ENCODE measurements at places on chromosomes 1 and 21.

- DNase-seq = no peak
Observed at GRCh38 chr21:15278279-15278678, 213.5 kb upstream of the NRIP1 start.

DNA sequence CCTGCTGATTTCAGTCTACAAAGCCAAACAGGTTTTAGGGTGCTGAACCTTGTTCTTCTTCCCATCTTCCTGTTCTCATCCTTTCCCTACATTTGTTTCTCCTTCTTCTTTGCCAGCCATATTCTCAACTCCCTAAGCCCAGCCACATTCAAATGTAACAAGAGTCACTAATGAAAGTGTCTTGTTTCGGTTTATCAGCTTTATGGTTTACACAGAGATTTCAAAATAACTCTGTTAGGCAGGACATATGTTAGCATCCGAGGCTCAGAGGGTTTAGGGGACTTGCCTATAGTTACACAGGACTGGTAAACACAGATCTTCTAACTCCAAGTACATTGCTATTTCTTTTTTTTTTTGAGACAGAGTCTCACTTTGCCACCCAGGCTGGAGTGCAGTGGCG, 61.3 kb downstream of the NDUFS5 start:
- DNase-seq = no peak

DNA sequence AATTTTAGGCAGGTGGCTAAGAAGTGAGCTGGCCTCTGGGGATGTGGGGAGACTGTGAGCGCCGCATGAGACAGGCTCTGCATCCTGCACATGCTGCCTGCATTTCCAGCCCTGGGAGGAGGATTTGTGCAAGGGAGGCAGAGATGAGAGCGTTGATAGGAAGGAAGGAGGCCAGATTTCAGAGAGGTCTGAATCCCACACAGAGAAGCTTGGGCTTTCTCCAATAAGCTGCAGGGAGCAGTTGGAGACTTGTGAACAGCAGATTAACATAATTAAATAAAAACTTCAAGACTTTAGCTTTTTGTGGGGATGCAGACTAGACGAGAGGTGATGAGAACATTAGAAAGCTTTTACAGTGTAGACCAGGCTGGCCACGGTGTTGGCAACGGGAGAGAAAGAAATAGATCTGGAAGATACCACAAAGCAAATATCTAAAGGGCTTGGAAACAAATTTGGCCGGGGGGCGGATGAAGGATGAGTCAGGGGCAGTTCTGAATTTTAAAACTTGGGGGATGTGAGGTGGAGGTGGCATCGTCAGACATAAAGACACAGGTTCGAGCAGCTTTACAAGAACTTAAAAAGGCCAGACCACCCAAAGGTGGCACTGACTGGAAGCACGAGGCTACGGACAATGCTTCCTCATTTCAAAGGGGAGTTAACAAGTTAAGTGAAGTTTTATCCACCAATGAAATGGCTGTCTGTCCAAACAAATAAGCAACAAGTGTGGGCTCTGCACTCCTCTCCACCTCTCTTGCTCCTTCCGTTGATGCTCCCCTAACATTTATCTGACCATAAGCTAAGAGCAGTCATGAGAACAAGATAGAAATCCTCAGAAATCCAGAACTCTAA, 57.0 kb downstream of the HIVEP3 start:
- DNase-seq = no peak

GRCh38 chr21:36813052-36813451, 114.1 kb downstream of the SIM2 start:
- no peak for DNase-seq

DNA sequence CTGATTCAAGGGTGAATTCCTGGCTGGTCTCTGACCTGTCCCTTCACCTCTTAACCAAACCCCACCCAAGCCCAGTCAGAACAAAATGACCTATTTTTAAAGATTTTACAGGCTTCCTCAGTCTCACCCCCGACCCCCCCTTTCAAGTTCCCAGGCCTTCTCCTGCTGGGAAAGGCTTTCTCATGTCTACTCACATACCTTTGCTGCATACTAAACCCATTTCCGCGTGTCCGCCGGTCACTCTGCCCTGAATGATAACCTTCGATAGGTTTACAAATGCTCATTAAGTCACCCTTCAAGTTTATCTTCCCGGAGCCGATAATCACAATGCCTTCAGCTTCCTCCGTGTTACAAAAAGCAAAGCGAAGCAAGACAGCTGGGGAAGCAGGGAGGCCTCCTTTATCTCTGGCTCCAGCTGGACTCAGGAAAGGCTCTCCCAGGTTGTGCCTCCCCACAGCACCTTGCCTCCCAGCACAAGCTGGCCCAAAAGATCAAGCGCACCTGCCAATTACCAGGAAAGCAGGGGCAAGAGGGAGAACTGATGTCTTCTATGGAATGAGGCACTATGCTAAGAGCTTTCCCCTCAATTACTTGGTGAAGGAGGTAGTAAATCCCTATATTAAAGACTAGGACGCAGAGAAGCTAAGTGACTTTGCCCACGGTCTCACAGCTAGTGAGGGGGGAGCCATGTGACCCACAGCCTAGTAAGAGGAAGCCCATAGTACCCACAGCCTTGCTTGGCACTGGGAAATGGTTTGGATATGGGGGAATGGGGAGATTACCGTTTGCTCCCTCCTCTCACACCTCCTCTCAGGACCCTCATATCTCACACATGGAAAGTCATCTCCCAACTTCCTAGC, 15.9 kb downstream of the SMIM12 start:
- DNase-seq = no peak

- no peak for DNase-seq
Observed at GRCh38 chr1:231410036-231410612, 12.0 kb downstream of the EGLN1 start.

GRCh38 chr1:119375366-119375765, 6.8 kb downstream of the HAO2 start:
- no peak for DNase-seq
